ENCODE measurements at places on chromosomes 2 and 18. TPM values are rescaled to one million over a fixed set of nuclear protein-coding genes. Genes with fewer than 3 reads are reported as not detected.

- DNase-seq = peak; percentile 55
- no peaks in the 10 kb centered on the region for H3K4me1 ChIP-seq
- H3K27me3 ChIP-seq = no peaks in the 10 kb centered on the region
Measured at GRCh38 chr18:38790303-38790702, 1224.7 kb upstream of the CELF4 start.

DNA sequence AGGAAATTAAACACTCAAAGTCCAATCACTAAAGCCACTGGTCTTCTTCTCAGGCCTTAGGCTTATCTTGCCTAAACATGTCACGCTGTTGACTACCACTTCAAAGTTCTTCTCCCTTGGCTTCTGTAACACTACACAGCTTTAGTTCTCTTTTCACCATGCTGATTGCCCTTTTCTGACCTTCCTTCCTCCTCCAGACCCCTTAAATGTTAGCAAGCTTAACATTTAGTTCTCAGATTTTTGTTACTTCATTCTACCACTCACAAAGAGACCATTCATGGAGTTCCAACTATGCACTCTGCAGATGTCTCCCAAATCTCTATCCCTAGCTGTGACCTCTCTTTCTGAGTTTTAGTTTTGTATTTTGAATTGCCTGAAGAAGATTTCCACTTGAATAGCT is 64.4 kb downstream of the TTC21B start:
- no peak overlapping the region for H3K27ac ChIP-seq
- DNase-seq = no peak
- H3K27me3 ChIP-seq = no peaks in the 10 kb centered on the region
- H3K4me1 ChIP-seq = no peaks in the 10 kb centered on the region

- no peak overlapping the region for H3K27ac ChIP-seq
- H3K4me3 ChIP-seq = no peak overlapping the region
- DNase-seq = no peak
- H3K27me3 ChIP-seq = no peaks in the 10 kb centered on the region
- H3K36me3 ChIP-seq = no peaks in the 10 kb centered on the region
Measured at GRCh38 chr2:45281311-45281710, 272.1 kb upstream of the SIX2 start.

GRCh38 chr2:54545702-54546450 is 89.7 kb downstream of the SPTBN1 start:
- peaks cover 4% of the 10 kb centered on the region for H3K4me1 ChIP-seq
- H3K27me3 ChIP-seq = no peaks in the 10 kb centered on the region
- no peak for DNase-seq
- H3K27ac ChIP-seq = no peak overlapping the region

DNA sequence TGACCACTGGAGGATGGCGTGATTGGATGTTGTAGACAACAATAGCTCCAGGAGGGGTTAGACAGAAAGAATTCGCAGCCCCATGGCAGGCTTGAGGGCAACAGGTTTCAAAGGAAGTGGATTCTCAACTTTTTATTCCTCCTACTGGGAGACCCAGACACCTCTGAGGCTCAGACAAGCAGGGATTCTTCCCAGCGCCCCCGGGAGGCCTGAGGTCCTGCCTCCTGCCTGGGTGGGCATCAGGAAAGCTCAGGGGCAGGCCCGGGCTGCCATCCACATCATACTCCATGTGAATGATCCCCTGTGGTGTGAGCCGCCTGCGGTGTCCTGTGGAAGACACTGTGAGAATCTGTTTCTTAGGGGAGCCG is 203.5 kb downstream of the CYP26B1 start:
- no peak overlapping the region for H3K27ac ChIP-seq
- no peak for DNase-seq
- no peaks in the 10 kb centered on the region for H3K27me3 ChIP-seq
- H3K4me3 ChIP-seq = no peak overlapping the region

DNA sequence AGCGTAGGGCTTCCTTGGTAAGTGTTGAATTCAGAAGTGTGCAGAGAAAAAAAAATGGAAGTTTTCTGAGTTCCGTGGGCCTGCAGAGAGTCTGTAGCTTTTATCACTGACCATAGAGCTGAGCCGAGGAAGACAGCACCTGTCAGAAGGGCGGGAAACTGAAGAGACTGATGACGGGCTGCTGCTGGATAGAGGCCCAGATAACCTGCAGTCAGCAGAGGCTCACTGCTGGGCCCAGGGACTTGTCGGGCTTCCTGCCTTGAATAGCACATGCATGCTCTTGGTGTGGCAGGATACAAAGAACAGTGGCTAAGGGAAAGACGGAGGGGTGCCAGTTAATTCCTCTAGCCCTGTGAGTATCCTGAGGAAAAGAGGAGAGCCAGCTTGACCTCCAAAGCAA is 166.4 kb downstream of the MGAT5 start:
- peak; percentile 37 for DNase-seq
- H3K27ac ChIP-seq = no peak overlapping the region
- no peaks in the 10 kb centered on the region for H3K36me3 ChIP-seq
- H3K4me3 ChIP-seq = no peak overlapping the region

GRCh38 chr2:216243026-216243425 is 129.3 kb downstream of the MARCHF4 start:
- H3K4me3 ChIP-seq = no peak overlapping the region
- H3K27me3 ChIP-seq = no peaks in the 10 kb centered on the region
- H3K27ac ChIP-seq = no peak overlapping the region
- peaks cover 12% of the 10 kb centered on the region for H3K4me1 ChIP-seq

ANKRD53 gene
- total RNA-seq = 0.73 TPM
